NCI-H2171 (cell line): ENCODE measurements at places on chromosomes 6 and 20.
A peak's percentile ranks its signal among the peaks of the same experiment; 100 is the strongest.

DNA sequence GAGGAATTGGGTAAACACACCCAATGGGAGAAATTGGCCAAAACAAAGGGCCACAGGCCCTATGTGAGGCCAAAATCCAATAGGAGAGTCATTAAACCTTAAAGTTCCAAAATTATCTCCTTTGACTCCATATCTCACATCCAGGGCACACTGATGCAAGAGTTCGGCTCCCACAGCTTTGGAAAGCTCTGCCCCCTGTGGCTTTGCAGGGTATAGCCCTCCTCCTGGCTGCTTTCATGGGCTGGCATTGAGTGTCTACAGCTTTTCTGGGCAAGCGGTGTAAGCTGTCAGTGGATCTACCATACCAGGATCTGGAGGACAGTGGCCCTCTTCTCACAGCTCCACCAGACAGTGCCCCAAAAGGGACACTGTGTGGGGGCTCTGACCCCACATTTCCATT is 160.5 kb downstream of the ADGRG6 start:
- no peak for DNase-seq

- DNase-seq = no peak
These were observed 97.5 kb downstream of the AIG1 start for GRCh38 chr6:143158113-143158581.

DNA sequence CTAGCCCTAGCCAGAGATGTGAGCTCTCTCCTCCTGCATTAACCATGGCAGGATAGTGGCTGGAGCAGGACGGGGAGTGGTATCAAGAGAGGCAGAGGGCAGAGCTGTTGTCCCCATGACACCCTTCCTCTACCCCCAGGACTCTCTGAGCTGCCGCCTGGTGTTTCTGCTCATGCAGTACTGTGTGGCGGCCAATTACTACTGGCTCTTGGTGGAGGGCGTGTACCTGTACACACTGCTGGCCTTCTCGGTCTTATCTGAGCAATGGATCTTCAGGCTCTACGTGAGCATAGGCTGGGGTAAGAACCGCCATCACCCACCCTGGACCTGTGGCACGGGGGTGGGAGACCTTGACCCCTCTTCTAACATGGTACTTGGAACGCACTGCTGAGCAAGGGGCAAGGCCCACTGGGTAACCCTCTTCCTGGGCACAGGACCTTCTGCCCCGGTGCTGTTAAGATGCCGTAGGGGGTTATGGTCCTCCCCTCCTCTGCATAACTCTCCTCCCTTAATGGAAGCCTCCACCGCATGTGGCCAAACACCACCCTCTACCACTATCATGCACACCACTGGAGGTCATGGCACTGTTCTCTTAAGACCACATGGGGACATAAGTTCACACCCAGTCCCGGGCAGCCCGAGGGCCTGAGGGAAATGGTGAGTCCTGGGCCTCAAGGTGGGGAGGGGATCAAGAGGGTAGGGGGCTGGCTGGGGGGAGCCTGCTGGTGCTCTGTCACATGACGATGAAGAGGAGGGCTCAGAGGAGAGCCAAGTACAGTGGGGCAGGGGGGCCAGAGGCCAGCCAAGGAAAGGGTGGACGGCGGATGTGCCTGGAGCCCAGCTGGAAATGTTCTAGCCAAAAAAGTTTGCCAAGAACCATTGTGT is 25.1 kb downstream of the GLP1R start:
- no peak for DNase-seq

DNA sequence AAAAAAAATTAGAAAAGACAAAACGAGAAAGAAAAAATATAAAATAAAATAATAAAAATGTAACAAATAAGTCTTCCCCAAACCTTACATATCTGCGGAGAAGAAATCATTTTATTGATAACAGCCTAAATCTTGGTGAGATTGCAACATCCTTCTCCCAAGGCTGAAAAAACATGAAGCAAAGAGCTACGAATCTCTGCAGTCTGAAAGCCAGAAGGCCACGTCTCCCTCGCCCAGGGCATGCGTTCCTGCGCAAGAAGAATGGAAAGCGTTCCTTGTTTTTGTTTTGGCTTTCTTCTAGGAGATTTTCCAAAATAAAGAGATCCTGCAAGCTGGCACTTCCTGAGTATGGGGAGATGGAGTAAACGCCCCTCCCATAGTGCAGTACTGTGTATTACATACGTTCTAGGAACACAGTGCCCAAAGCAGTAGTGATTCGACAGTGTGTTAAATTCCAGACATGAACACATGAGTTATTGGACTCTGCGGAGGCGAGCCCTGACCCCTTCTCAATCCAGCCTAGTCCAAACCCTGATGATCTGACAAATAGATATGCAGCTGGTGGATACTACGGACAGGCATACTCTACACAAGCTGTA is 126.7 kb upstream of the RREB1 start:
- no peak for DNase-seq

- no peak for DNase-seq
These were observed 87.6 kb upstream of the MC3R start for GRCh38 chr20:56160956-56161355.

DNA sequence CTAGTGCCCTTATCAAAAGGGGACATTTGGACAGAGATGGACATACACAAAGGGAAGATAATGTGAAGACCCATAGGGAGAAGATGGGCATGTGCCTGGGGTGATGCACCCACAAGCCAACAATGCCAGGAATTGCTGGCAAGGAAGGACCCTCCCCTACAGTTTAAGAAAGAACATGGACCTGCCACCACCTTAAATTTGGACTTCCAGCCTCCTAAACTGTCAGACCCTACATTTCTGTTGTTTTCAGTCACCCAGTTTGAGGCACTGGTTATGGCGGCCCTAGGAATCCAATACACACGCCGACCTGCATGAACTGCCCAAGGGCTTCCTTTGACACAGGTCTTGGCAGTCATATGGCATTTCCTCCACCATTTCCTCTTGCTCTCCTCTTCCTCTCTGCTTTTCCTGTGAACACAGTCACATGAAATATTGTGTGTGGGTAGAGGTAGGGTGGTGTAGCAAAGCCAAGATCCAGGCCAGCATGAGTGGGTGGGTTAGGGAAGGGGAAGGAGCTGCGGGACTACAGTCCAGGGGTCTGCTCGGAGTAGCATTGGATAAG is 115.6 kb downstream of the ZDHHC14 start:
- DNase-seq = no peak

GRCh38 chr6:7901780-7902179 is 8.8 kb downstream of the TXNDC5 start:
- DNase-seq = no peak

DNA sequence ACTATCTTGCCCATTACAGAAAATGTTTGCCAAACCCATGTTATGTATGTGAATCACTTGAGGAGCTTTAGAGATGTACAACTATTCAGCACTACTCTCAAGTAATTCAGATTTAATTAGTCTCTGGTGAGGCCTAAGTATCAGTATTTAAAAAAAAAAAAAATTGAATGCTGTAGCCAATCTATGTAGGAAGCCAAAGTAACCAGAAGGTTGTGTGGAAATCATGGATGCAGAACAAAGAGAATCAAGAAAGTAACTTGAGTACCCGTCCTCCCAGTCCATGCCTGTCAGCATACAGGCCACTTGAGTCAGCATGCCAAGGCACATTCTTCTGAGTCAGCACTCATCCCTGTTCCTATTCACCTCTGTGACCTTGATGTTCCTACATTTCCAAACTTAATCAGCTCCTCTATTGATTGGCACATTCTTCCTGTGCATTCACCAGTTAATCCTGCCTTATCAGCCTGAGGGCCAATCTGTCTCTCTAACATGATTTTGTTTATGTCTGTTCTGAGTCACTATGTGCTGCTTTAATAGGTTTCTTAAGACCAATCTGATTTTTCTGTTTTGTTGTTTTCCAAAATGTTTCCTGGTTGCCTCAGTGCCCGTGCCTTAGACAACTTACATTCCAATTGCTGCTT is 165.6 kb downstream of the KCNQ5 start:
- DNase-seq = no peak

GRCh38 chr20:44470327-44470726 is 5.3 kb upstream of the TTPAL start:
- no peak for DNase-seq

GRCh38 chr6:105648276-105648675 is 245.4 kb upstream of the PREP start:
- DNase-seq = peak; percentile 68

DNA sequence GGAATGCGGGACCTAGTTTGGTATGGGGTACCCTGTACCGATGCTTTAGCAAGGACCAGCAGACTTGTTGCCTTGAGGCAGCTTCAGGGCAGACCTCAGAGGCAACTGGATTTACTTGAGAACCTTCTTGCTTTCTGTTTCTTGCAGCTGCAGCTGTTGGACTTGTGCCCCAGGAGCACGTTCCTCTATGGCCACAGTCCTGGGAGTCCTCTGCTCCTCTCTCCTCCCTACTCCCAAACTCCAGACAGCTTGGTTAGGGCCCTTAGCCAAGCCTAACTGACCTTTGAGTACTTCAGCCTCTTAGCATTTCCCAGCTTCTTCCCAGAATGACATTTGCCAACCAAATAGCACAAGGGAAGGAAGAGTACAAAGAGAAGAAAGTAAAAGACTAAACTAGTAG is 34.7 kb downstream of the GHRH start:
- DNase-seq = no peak

- DNase-seq = no peak
These were observed 182.5 kb downstream of the GMPR start for GRCh38 chr6:16420715-16421461.

DNA sequence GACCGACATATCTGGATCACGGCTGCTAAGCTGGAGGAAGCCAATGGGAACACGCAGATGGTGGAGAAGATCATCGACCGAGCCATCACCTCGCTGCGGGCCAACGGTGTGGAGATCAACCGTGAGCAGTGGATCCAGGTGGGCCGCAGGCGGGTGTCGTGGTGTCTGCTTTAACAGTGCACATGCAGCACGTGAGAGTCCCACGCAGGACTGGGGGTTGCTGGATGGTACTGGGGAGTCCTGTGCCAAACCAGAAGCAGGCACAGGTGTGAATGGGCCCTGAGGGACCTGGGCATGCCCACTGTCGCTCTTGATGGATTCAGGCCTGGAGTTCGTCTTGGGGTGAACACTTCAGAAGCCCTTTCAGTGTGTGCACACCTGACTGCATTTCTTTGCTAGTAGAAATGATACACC is 24.6 kb upstream of the C20orf204 start:
- DNase-seq = no peak

GRCh38 chr20:59810449-59811187 is 122.8 kb downstream of the SYCP2 start:
- no peak for DNase-seq

DNA sequence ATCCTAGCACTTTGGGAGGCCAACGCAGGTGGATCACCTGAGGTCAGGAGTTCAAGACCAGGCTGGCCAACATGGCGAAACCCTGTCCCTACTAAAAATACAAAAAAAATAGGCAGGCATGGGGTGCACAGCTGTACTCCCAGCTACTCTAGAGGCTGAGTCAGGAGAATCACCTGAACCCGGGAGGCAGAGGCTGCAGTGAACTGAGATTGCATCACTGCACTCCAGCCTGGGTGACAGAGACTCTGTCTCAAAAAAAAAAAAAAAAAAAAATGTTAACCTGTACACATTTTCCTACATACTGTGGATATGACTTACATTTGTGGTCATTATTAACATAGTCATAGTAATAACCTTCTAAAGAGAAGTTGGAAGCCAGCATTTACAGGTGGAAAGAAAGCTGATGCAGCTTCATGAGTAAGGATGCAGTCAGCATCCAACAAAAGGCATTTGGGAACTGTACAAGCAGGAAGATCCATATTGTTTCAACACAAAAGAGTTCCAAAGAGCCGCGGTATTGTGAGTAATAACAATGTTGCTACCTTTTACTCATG is 186.2 kb downstream of the GPX5 start:
- no peak for DNase-seq

DNA sequence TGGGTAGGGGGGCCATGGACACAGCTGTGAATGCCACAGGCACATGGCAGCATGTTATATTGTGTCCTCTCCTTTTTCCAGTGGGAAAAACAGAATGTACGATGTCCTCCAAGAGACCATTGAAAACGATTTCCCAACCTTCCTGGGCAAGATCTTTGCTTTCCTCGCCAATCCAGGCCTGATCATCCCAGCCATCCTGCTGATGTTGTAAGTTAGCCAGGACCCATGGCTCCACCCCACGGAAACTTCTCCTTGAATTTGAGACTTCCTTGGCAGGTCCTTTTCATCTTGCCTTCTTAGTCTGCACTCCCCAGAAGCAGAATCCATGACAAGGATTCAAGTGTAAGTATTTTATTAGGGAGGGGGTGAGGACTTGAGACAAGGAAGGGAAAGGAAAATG is 28.2 kb upstream of the NOP56 start:
- DNase-seq = no peak

- no peak for DNase-seq
These were observed 58.9 kb upstream of the CDH4 start for GRCh38 chr20:61193164-61193563.

- DNase-seq = no peak
These were observed 10.6 kb upstream of the DSN1 start for GRCh38 chr20:36784116-36784515.

DNA sequence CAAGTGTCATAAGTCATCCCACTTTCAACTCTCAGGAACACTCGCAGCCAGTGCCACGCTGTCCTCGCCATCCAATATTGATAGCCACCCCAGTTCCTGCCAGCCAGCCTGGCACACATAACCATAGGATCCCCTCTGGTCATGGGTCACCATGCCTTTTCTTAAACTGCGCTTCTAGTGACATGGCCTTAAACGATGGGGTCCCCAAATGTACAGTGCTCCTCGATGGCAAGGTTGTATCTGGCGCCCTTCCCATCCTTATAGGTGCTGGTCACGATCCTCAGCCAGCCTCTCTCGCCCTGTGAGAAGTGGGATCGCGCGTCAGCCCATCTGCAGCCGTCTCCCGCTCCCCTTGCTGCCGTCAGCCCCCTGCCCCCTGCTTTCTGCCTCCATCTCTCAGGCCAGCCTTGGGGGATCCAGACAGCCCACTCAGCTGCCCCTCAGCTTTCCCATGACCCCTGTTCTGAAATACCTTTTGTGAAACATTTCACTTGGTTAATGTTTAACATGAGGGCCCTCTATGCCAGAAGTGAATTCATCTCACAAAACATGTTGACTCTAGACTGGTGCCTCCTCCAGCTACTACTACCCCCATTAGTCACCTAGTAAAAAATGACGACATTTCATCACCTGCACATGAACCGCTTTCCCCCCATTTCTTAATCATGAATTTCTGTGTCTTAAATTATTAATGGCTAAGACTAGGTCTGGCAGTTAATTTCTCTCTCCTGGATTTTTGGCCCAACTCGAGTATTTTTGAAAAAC is 11.4 kb downstream of the CTSZ start:
- DNase-seq = no peak
